Right cardiac atrium (tissue), 5 donors: ENCODE measurements at places on chromosomes 11 and 22. TPM values are rescaled to one million over a fixed set of nuclear protein-coding genes. Genes with fewer than 3 reads are reported as not detected.

- DNase-seq, result no peak
Measured at GRCh38 chr11:88102598-88102934, 72.7 kb downstream of the RAB38 start.

GRCh38 chr11:59918987-59919589 is 19.1 kb upstream of the OOSP1 start:
- no peak for DNase-seq

- DNase-seq, result peak; percentile 52
Measured at GRCh38 chr11:1198561-1199240, 24.2 kb upstream of the MUC5B start.

GRCh38 chr11:111310088-111310487 is 11.7 kb downstream of the POU2AF3 start:
- no peak for DNase-seq

DNA sequence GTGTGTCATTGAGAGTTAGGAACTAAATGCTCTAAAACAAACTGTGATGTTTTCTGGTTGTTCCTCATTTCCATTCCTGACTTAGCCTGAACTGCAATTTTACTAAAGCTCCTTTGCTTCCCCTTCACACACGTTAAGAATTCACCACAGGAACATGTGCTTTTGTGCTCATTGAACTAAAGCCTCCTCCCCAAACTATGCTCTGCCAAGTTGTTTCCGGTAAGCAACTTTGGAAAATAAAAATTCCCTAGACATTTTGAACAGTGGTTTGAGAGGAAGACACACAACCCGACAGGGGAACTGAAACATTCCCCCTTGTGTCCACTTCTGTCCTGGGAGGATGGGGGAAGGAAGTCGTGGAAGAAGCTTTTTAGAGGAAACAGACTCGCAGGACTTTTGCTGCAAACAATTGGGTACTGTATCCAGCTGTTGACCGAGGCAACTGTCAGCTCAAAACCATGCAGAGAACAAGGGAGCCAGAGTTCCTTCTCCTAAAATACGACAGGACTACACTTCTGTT is 66.9 kb downstream of the GAB2 start:
- DNase-seq, result no peak

DNA sequence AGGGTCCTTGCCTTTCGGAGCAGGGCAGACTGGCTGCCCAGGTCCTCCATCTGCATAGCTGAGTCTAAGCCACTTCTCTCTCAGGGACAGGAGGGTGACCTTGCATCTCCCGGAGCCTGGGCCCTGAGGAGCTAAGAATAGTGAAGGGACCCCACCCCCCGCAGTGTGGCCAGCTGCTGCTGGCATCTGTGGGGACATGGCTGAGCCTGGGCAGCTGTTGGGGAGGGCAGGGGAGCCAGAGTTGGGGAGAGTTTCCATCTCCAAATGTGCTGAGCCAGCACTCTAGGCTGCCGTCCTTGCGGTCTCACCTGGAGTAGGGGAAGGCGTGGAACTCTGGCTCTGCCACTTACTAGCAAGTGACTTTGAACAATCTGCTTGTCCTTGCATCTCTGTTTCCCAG is 34.8 kb upstream of the SHISAL1 start:
- peak; percentile 24 for DNase-seq

- DNase-seq, result no peak
Measured at GRCh38 chr11:117820516-117820915, 4.0 kb downstream of the FXYD2 start.

The TRPM5 gene
- total RNA-seq, result not detected

The ACCS gene
- 11.4 TPM for total RNA-seq

The FZD4 gene
- 24.2 TPM for total RNA-seq
